ENCODE measurements at places on chromosomes 1 and 21. TPM values are rescaled to one million over a fixed set of nuclear protein-coding genes. Genes with fewer than 3 reads are reported as not detected.

DNA sequence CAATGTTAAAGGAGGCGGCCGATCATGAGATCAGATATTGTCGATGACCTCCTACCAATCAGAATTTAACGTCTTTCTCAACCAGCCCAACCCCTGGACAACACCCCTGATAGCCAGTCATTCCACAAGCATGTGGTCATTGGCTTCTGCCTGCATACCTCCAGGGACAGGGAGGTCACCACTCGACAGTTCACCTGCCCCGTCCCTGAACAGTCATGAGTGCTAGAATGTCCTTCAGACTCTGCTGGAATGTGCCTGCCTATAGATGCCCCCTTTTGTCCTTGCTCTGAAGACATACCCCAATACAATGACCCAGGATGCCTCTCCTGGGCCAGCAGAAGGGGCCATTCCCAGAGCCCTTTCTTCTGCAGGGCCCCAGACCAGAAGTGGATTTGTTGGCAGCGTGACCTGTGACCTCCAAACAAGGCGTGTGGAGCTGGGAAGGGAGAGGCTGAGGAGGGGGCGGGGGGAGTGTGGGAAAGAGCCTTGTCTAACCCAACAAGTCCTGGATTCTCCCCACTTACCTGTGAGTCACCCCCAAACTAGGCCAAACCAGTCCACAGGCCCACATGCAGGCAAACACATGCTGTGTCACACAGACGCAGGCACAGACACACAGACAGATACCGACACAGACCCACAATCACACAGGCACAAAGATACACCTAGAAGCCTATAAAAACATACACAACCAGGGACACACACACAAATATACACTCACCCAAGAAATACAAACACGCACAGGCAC, 2.2 kb downstream of the CRYBG2 start:
- DNase-seq = no peak

DNA sequence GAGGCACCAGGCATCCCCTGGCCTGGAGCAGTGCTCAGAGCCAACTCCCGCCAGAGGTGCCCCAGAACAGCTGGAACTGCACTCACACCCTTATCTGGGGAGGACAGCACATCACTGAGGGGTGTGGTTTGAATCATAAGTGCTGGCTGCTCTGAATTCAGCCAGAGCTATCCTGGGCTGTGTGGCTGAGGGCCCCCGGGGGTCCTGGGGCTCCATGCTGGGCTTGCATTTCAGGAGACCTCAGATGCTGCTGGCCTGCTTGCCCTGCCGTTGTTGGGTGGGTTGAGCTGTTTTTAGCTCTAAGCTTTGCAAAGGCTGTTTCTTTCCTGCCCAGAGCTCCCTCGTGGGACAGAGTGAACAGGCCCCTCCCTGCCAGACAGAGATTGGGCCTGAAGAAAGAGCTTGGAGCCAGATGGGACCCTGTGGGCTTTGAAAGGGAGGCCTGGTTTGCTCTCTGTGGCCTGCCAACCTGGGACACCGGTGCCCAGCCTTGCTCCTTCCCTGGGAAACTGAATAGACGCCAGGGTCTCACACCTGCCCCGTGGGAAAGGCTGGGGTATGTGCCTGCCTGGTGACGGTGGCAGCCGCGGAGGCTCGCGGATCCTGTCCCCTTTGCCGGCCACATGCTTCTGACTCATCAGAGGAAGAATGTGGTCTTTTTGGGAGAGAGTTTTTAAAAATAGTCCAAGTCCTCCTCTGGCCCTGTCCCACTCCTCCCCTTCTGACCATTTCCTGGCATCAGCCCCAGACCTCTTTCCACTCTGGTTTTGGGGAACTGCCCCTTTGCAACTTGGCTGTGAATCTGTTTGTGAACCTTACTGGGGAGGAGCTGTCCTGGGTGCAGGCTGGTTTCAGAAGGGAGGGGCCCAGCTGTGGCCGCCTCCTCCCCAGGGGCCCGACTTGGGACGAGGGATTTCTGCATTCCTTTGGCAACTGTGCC, 30.0 kb downstream of the ARHGEF10L start:
- DNase-seq = peak; percentile 97

- no peak for DNase-seq
These were observed 120.5 kb upstream of the KLHDC7A start for GRCh38 chr1:18360251-18360650.

- peak; percentile 98 for DNase-seq
These were observed 105.0 kb upstream of the ADGRL2 start for GRCh38 chr1:81695741-81696140.

GRIK1 gene
- 0.81 TPM for total RNA-seq
